ENCODE measurements at places on chromosomes 5 and 9.

DNA sequence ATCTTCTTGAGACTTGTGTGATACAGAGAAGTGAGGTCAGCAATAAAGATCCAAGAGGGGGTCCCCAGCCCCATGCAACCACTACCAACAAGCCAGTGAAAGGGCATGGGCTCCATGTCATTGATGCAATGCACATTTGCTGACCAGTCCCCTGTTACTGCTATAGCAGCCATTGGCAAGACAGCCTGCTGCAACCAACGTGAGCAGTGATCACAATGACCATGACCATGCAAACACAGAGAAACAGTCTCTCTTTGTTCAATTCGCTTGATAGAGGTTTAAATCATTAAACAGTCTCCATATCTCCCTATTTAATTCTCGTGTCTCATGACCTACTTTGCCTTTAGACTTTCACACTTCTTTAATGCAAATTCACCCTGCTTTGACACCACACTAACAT is 30.0 kb upstream of the FOXB2 start:
- DNase-seq = no peak

GRCh38 chr9:27157736-27158135 is 48.7 kb downstream of the TEK start:
- no peak for DNase-seq

DNA sequence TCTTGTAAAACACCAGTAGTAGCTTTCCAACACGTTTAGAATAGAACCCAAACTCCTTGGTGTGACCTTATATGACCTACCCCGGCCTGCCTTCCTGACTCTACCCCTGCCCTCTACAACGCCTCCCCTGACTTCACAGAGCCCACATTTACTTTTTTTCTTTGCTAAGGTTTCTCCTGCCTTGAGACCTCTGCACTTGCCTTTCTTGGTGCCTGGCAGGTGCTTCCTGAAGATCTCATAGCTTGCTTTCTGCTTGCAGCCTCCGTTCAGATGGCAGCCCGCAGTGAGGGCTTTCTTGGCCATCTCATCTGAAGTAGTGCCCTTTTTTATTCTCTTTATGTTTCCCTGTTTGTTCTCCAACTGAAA is 24.3 kb downstream of the NUP214 start:
- no peak for DNase-seq

DNA sequence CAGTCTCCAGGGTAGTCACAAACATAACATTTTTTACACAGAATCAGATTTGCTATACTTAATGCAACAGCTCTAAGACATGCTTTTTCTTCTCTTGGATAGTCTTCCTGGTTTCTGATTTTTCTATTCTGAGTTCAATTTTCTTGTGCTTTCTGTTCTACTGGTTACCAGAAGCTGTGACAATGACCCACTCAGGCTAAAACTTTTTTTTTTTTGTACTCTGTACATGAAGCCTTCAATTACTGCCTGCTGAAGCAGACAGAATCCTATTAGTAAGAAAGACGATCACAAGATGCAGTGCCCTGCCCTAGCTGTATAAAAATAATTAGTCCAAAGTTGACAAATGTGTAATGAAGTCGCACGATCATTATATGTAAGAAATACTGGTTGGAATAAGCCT is 231.1 kb upstream of the TBCA start:
- no peak for DNase-seq

DNA sequence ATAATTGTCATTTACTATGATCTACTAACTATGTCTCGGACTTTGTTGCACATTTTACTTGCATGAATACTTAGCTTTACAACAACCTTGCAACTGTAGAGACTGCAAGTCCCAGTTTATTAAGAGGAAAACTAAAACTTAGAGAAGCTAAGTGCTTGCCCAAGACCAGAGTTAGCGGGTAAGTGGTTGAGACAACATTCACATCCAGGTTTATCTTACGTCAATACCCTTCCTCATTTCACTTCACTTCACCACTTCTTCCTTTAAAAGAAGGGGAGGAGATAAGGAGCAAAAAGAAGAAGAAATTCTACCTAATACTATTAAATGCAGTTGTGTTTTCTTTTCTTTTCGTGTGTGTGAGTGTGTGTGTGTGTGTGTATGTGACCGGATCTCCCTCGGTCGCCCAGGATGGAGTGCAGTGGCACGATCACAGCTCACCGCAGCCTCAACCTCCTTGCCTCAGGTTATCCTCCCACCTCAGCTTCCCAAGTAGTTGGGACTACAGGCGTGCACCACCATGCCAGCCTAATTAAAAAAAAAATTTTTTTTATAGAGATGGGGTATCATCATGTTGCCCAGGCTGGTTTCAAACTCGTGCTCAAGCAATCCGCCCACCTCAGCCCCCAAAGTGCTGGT is 37.4 kb downstream of the MEGF9 start:
- no peak for DNase-seq

- no peak for DNase-seq
These were observed 713.4 kb downstream of the EFNA5 start for GRCh38 chr5:106957336-106957735.

- no peak for DNase-seq
These were observed 355.5 kb downstream of the TLR4 start for GRCh38 chr9:118059484-118060278.

- no peak for DNase-seq
These were observed 23.4 kb downstream of the GLT6D1 start for GRCh38 chr9:135615666-135616618.

DNA sequence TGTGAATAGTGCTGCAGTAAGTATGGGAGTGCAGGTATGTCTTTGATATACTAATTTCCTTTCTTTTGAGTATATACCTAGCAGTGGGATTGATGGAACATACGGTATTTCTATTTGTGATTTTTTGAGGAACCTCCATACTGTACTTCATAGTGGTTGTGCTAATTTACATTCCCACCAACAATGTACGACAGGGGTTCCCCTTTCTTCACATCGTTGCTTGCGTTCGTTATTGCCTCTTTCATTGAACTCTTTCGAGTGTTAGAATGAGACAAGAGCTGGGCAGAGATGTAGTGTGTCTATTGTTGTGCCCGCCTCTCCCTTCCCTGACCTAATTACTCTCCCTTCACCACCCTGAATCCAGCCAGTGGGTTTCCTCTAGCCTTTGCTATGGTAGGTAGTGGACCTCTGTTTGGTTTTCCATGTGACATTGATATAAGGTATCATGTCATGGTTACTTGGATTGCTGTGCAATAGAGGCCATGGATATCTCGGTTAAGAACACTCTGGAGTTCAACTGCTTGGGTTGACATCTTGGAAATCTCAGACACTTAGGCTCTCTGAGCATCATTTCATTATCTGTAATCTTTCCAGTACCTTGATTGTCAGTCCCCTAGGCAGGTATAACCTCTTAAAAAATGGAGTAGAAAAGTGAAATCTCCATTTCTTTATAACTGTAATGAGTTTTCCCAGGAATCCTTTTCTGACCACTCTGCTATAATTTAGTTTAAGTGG is 19.5 kb downstream of the AOPEP start:
- no peak for DNase-seq

GRCh38 chr5:126062398-126063221 is 360.6 kb upstream of the GRAMD2B start:
- no peak for DNase-seq

DNA sequence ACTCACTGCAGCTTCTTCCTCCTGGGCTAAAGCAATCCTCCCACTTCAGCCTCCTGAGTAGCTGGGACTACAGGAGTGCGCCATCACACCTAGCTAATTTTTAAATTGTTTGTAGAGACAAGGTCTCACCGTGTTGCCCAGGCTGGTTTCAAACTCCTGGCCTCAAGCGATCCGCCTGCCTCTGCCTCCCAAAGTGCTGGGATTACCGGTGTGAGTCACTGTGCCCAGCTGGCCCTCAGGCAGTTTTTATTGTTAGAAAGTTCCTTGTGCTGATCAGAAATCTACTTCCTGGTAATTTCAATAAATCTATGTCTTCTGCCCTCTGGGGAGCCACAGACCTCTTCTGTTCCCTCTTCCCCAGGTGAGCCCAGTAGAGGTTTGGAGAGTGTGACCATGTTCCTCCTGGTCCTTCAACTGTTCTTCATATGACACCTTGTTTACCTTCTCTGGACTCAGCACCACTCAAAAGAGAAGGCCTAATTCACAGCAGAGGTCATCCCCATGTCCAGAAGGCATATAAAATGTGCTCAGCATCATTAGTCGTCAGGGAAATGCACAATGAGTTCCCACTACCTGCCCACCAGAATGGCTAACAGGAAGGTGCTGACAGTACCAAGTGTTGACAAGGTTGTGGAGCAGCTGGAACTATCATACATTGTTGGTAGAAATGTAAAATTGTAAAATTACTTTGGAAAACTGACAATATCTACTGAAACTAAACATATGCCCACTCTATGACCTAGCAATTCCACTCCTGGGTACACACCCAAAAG is 10.4 kb downstream of the TMOD1 start:
- no peak for DNase-seq

- no peak for DNase-seq
These were observed 68.0 kb upstream of the MAMDC2 start for GRCh38 chr9:69975681-69976080.

GRCh38 chr5:140362875-140363630 is 3.1 kb downstream of the SLC4A9 start:
- DNase-seq = peak; percentile 53

DNA sequence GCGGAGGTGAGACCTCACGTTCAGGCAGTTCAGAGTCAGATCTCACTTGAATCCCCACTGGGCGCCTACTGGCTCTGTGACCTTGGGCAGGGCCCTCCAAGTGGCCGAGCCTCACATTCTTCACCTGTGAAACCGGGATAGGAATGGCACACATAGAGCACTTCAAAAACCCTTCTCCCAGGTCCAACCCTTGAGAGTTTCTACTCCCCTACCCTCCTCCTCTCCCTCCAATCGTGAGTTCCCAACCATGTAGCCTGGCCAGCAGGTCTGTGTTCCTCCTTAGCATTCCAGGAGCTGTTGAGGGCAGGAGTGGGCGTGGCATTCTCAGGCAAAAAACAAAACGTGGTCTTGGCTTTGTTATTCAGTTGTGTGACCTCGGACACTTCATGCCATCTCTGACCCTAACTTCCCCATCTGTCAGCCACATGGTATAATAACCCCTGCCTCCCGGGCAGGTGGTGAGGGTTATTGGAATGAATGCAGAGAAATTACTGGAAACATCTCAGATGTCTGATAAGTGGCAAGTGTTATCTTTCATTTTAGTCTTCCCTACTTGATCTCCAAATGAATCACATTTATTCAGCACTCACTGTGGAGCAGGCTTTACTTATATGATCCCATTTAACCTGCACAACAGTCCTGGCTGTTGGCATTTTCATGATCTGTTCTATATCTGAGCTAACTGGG is 112.8 kb upstream of the BOD1 start:
- no peak for DNase-seq

GRCh38 chr9:75087824-75088645 is at the start of the genes NMRK1 and OSTF1:
Gene NMRK1, minus strand, starts transcription at chr9:75088155. Its CDS starts 5,040 bp downstream, at chr9:75083115.
Gene OSTF1, plus strand, starts transcription at chr9:75088514. Its CDS starts 179 bp downstream, at chr9:75088693.
- DNase-seq = peak; percentile 86

- DNase-seq = no peak
These were observed 2.0 kb downstream of the RASGEF1C start for GRCh38 chr5:180206993-180207392.

DNA sequence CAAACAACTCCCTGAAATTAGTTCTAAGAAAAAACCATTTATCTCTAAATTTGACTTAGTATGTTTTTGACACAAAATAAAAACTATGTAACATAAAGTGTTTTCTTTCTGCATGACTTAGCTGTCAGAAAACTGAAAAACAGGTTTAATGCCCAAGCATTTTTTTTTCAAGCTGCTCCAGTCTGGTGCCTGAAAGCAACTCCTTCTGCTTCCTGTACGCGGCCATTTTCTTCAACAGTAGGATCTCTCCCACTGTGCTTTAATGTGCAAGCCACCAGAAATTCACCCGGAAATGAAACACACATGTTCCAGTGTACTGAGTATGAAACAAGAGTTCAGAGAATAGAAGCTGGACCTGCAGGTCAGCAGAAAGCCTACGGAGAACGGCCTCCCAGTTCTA is 161.2 kb downstream of the MED27 start:
- no peak for DNase-seq

DNA sequence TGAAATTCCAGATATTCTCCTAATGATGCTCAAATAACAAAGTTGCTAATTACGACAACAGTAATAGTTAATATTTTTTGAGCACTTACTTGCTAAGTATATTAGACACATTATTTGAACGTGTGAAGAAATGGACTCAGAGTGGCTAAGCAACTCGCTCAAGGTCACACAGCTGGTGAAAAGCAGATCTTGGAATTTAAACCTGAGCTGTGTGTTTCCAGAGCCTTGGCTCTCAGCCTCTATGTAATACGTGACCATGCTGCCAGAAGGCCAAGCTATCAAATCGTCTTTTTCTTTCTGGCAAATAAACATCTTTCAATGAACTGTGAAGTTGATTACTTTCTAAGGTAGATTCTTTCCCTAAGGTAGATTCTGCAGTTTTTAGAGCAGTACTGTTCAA is 61.6 kb downstream of the KCTD16 start:
- DNase-seq = no peak

DNA sequence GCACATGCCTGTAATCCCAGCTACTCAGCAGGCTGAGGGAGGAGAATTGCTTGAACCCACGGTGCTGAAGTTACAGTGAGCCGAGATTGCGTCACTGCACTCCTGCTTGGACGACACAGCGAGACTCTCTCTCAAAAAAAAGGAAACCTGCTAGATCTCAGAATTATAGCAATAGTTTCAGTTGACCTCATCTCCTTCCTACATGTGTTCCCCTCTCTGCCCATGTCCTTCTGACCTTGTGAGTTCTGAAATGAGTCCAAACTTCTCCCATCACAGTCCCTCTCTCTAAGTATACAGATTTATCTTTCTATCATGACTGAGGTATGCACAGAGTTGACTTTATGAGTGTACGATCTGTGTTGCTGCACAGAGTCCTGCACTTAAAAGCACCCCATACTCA is 44.6 kb upstream of the SHOC1 start:
- no peak for DNase-seq

- DNase-seq = no peak
These were observed 25.6 kb downstream of the TGFBI start for GRCh38 chr5:136054142-136055019.

DNA sequence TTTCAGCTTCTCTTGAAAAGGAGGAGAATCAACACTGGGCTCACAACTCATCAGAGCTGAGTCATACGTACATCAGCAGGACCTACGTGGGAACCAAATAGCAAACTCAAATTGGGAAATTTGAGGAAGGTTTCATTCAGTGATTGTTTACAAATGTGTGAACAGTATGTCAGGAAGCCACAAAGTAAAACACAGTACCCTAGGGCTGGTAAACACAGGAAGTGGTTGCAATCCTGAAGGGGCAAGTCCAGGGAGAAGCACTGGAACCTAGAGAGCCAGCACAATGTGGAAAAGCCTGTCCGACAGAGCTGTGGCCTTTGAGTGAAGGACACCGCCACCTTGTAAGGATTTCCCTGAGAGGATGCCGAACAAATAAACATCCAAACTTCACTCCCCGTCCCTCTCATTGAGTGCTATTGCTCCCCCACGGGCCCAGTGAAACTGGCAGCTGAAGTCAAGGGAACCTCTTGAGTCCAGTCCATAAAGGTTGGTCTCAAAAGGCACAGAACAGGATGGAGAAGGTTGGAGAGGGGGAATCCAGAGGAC is 26.7 kb upstream of the RICTOR start:
- no peak for DNase-seq

DNA sequence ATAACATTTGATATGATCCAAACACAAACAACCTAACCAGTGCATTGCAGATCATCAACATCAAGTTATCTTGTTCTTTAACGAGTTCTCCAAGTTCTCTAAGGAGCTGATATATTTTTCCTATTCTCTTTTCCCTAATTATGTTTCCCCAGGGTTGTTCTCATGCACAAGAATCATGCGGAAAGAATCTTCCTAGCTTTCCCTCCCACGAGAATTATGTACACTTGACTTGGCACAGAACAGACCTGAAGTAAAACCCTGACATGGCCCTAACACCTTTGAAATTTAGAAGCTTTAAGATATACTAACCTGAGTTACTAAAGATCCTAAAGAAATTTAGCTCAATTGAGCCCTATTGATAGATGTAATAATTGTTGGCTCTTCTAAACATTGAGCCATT is 110.7 kb upstream of the FST start:
- DNase-seq = no peak

Data from stimulated activated CD8-positive, alpha-beta memory T cell treated with anti-CD3 and anti-CD28 coated beads, Interleukin-4, amount 100 ng/mL, for 4 hours (primary cell).